ENCODE measurements at places on chromosomes 1 and 21.

DNA sequence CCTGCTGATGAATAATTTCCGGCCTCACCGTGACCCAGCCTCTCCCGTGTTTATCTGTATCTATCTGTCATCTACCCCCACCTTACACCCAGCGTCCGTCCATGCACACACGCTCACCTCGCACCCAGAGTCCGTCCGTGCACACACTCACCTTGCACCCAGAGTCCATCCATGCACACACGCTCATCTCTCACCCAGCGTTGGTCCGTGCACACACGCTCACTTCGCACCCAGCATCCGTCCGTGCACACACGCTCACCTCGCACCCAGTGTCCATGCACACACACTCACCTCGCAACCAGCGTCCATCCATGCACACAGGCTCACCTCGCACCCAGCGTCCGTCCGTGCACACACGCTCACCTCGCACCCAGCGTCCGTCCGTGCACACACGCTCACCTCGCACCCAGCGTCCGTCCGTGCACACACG, 25.0 kb upstream of the COL18A1 start:
- peak; percentile 36 for DNase-seq

DNA sequence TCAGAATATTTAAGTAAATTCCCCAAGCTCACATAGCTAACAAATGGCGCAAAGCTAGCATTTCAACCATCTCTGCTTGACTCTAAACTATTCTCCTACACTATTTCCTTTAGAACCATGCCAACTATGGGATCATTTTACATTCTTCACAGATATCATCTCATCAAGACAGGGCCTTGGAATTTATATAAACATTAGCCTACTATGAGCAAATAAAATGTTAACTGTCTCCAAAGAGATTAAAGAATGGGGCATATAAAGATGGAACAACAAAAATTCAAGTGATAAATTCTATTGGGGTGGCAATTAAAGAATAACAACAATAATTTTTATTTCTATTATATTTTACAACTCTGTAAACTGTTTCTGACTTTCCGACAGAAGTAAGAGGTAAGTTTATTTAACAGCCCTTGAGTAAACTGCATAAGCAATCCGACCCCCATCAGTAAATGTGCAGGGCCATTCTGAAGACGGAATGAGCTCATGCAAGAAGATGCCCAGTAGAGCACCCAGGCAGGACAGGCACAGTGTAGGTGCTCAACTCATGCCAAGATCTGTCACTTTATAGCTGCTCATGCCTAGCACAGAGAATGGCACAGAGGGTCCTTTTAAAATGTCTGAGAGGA, 261.9 kb downstream of the VAV3 start:
- DNase-seq, result no peak

DNA sequence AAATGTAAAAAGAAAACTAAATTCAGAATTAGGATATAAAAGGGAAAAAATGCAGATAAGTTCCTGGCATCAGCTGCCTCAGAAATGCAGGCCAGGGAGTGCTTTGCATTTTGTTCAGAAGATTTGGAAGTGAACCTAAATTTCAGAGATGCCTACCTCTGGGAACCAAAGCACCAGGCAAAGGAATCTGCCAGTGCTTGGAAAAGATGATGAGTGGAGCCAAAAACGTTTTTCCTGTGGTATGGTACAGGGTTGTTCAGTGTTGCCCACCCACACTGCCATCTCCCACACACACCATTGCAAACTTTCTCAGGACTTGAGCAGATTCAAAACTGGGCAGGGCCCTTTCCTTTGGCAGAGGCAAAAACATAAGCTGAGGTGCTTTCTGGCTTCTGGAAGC, 349.5 kb downstream of the TGFB2 start:
- no peak for DNase-seq

- no peak for DNase-seq
Observed at GRCh38 chr1:220224033-220224432, 48.2 kb downstream of the RAB3GAP2 start.

DNA sequence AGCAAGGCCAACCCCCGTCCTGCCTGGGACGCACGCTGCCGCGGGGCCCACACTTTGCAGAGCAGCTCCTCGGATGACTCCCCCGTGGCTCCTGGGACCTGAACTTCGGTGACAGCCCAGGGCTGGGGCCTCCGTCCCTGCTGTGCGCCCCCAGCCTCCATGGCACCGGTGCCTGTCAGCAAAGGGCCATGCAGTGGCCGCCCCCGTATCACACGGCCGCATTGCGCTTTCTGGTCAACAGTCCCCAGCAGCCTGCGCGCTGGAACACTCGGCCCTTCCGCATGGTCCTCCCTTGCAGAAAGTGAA, 18.0 kb downstream of the NADK start:
- no peak for DNase-seq

- DNase-seq, result no peak
Observed at GRCh38 chr1:184392067-184392466, 5.2 kb downstream of the C1orf21 start.

GRCh38 chr1:216894494-216894893, 171.3 kb upstream of the ESRRG start:
- DNase-seq, result no peak

DNA sequence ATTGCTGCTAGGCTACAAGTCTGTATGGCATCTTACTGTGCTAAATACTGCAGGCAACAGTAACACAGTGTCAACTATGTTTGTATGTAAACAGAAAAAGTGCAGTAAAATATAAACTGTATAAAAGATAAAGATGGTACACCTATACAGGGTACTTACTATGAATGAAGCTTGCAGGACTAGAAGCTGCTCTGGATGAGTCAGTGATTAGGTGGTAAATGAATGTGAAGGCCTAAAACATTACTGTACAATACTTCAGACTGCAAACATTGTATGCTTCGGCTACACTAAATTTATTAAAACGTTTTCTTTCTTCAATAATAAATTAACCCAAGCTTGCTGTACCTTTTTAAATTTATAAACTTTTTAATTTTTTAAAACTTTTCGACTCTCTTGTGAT, 97.1 kb downstream of the HLX start:
- DNase-seq, result no peak

- peak; percentile 55 for DNase-seq
Observed at GRCh38 chr21:45322231-45322959, 34.7 kb upstream of the POFUT2 start.

DNA sequence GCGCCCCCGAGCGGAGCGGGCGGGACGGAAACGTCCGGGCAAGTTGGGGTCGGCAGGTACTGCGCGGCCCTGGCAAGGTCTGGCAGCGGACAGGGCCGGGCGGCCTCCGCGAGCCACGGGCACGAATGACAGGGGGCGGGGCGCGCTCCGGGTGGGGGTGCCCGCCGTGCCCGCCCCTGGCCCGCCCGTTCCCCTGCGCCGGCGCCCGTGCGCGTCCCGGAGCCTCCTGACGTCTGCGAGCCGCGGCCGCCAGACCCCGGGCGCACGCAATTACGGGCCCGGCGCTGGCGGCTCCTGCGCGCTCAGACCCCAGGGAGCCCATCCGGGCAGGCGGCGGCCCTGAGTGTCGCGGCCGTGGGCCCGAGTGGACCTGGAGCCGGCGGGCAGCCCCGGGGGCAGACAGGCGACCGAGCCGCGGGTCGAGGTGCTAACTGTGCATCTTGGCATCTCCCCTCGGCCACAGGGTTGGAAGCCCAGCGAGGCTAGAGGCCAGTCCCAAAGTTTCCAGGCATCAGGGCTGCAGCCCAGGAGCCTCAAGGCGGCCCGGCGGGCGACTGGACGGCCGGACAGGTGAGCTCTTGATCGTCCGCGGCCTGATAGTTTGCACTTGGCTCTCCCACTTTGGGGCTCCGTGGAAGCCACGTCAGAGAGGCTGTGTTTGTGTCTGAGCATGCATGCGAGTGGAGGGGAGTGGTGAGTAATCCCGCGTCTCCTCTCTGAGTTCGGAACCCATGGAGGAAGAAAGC, 918 bp downstream of the MIB2 start:
- DNase-seq, result peak; percentile 83

DNA sequence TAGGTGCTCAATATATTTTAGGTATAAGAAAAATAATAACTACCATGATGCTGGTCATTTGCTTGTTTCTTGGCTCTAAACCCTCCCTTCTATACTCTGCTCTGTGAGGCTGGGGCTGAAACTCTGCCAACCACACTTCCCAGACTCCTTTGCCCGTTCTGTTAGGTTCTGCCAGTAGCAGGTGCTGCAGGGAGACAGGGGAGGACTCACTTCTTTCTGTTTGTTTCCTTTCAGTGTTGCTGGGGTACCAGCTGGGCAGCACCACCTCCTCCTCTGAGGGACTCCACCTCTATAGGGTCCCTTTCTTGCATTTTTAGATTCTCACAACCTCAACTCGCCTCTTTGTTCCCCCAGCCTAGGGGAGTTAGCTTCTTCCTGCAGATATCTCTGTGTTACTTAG, 17.0 kb upstream of the SH2D2A start:
- DNase-seq, result no peak

GRCh38 chr1:17846341-17846740, 91.2 kb downstream of the ACTL8 start:
- DNase-seq, result peak; percentile 20

- DNase-seq, result no peak
Observed at GRCh38 chr1:198664068-198664788, 25.4 kb downstream of the PTPRC start.

DNA sequence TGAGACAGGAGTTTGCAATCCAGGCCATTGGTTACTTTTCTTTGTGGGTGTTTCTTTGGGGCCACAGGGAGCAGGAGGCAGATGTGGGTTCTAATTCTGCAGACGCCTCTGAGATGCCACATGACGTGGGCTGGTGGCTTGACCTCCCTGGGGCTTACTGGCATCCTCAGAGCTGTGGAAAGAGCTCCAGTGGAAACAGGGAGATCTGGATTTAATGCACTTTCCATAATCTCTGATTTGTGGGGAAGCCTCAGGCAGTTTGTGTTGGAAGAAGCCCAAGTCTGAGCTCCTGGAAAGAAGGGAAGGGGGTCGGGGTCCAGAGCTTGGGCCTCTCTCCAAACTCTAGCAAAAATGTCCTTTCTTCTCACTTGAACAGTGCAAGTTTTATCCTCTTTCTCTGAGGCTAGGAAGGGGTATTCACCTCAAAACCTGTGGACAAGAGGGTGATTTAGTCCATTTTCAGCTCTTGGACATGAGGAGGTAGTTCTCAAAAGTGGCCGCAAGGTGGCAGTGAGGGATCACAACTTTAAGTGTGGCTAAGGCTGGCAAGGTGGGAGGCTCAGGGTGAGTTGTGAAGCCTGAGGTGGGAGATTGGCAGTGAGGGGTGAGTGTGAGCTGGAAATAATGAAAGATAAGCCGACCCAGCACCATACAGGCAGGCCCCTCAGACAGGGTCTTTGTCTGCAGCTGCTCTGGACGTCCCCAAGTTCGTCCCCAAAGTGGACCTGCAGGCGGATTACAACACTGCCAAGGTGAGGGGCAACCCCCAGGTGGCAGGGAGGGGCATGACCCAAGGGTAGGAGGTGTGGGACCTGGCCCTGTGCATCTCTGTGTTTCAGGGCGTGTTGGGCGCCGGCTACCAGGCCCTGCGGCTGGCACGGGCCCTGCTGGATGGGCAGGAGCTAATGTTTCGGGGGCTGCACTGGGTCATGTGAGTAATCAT, 9.2 kb downstream of the IKBKE start:
- no peak for DNase-seq

DNA sequence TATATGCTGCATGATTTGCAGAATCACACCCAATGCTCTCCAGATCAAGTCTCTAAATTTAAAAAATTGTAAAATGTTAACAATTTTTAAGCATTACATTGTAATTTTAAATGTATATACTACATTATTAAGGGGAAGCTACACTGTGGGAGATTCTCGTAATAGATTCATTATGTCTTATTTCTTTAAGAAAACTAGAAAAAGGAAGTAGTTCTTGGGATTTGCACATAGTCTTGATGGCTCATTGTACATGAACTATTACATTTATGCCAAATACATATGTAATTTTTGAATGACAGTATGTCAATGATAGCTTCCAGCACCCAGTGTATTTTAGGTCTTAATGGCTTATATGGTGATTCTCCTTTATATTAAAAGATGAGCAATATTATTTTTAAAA, 250.3 kb downstream of the PTPRC start:
- no peak for DNase-seq

DNA sequence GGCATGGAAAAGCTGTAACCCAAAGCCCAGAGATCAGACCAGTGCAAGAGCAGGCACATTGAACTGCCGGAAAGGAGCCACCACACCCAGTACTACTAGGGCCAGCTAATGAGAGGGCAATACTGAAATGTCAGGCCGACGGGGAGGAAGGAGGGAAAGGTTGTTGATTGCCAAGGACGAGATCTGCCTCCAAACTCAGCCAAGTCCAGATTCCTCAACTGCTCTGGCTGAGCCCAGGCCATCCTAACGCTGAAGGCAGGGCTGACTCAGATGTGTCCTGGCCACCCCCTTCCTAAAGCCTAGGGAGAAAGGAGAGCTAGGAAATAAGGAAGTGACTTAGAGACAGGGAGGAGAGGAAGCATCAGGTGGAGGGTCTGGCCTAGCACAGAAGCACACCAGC, 42.1 kb upstream of the IPO9 start:
- DNase-seq, result no peak

DNA sequence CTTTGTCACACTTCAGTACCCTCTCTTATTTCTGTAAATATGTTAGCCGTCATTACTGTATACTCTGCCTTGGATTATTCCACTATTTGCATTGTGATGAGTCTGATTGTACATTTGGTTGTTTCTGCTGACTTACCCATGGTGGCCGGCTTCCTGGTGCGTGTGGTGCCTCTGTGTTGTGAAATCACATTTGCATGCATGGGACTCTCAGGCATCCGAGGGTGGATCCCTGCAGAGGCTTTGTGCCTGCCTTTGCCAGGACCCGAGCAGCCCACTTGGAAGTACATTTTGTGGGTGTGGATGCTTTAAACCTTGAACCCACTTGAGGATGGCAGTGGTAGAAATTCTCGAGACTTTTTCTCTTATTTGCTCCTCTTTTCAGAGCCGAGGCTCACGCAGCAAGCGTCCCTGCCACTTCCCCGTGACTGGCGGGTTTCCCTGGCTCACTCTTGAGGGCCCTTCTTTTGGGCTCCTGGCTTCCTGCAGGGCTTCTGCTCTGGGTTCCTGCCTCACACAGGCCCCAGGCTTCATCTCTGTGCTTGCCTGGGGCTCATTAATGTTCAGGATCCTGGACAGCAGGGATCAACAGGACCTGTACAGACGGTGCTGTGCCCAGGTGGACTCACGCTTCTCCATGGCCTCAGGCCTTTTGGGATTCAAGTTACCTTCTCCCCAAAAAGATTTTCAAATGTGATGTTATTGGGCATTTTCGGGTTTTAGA, 36.6 kb downstream of the POFUT2 start:
- DNase-seq, result no peak

All from upper lobe of right lung (tissue), 1 donor.